CD8-positive, alpha-beta memory T cell (primary cell): ENCODE measurements at places on chromosomes 2 and 18.

- DNase-seq: no peak
These were observed 180.1 kb downstream of the CDH2 start for GRCh38 chr18:27996801-27997272.

GRCh38 chr2:121588357-121588756 lies 57.7 kb downstream of the RNU4ATAC start:
- DNase-seq: no peak

- DNase-seq: no peak
These were observed at the start of gene GALNT5 for GRCh38 chr2:157257312-157258252. TSS of gene GALNT5 (plus strand) at chr2:157257705. CDS start at chr2:157258083, 378 bp downstream.

DNA sequence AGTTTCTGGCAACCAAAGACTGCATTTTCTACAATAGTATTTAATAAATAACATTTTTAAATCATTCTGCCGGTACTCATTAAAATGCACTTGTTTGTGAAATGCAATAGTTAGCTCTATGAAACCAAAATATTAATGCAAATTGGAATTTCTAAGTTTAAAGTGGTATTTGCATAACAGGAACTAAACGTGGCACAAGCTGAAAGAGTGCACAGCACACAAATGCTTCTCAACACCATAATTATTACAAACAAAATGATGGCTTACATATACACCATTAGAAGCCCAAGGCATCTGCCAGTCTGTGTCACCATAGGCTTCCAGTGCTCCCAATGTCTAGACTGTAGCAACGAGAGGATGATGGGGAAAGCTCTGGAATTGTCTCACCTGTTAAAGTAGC lies 280.5 kb downstream of the TCF4 start:
- DNase-seq: no peak

DNA sequence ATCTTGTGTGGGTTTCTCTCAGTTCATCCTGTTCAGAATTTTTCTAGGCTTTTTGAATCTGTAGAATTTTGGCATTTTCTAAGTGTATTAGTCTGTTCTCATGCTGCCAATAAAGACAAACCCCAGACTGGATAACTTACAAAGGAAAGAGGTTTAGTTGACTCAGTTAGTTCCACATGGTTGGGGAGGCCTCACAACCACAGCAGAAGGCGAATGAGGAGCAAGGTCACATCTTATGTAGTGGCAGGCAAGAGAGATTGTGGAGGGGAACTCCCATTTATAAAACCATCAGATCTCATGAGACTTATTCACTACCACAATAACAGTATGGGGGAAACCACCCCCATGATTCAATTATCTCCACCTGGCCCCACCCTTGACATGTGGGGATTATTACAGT lies 199.2 kb downstream of the ST6GAL2 start:
- no peak for DNase-seq

- DNase-seq: peak; percentile 26
These were observed 230.7 kb downstream of the HAUS1 start for GRCh38 chr18:46334868-46335281.

DNA sequence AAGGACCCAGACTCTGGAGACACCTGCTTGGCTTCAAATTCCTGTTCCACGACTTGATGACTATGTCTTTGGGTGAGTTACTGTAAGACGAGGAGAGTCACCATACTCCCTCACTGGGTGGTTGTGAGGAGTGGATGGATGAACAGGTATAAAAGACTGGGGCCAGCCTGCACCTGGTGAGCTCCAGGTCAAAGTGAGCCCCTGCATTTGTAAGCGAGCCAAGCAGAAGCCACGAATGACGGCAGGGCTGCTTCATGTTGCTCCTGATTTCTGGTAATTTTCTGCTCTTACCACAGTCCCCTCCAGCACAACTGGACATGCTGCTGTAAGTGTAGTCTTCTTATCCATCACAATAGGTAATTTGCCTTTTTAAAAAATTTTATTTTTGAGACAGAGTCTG lies 86.6 kb downstream of the POLR1A start:
- no peak for DNase-seq

- no peak for DNase-seq
These were observed 278.5 kb downstream of the SRBD1 start for GRCh38 chr2:45332567-45332966.

DNA sequence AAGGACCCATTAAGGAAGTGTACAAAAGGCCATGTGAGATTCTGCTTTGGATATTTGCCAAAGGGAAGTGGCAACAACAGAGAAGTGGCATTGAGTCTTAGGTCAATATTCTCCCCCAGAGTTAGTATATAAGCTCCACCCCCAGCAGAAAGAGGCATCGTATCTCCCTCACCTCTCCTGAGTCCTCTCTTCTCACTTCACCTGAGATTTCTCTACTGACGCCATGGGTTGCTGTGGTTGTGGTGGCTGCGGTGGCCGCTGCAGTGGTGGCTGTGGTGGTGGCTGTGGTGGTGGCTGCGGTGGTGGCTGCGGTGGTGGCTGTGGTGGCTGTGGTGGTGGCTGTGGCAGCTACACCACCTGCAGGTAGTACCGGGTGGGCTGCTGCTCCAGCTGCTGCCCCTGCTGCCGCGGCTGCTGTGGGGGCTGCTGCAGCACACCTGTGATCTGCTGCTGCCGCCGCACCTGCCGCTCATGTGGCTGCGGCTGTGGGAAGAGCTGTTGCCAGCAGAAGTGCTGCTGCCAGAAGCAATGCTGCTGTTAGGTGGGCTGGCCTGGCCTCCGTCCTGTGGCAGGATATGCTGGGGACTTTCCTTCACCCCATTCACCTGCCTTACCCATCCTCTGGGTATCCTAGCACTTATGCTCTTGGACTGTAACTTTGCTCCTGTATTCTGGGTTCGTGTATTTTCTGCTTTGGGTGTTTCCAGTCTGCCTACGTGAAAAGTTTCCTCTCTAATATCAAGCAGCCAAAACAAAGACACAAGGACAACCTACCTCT lies 5.9 kb downstream of the SCYGR3 start:
- no peak for DNase-seq

DNA sequence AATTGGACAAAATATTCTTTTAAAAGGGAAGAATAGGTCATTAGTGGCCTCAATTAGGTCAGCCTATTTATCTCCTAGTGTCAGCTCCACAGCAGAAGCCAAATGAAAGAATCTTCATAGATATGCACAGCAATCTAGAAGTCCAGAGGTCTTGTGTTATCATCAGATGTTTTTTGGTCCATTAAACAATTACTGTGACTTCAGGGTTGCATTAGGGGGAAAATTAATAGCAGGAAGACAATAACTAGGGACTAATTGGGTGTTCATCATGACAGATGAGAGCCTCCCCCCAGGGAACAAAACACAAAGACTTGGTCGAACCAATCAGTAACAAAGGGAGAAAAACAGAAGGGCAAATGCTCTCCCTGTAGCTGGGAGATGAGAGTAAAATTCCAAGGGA lies 264.7 kb downstream of the PTH2R start:
- no peak for DNase-seq

DNA sequence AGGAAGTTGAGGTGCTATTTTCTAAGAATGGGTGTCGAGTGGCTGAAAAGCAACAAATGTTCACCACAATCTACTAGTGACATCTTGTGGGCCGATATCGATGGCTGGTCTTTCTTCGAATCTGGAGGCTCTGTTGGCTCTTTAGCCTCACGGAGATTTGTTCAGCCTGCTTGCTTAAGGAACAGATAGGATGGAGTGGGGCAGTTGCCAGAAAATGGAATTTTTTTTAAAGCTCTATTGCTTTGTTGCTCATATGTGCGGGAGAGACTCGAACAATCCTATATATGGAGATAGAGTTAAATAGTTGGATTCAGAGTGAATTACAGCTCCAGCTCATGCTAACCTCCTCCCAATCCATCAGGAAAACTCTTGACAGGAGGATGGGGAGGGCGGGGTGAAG lies 70.9 kb upstream of the LYPD6B start:
- no peak for DNase-seq

GRCh38 chr2:47503481-47504070 lies 100.6 kb downstream of the MSH2 start:
- DNase-seq: no peak

DNA sequence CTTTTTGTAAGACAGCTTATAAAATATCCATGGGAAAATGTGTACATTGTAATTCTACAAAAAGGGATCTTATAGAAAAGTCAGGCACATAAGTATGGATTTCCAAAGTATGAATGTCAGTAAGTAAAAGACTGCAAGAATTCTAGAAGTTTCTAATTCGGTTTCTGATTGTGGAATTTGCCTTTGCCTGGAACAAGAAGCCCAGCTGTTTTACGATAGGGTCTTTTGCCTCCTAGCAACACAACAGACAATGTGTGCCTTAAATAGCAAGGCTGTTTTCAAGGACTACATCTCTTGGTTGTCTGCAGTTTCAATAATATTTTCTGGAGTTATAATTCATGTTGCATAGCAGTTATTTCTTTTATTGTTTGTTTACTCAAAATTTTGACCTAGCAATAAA lies 312.9 kb downstream of the MTX2 start:
- DNase-seq: no peak

GRCh38 chr2:96197546-96198255 lies 10.9 kb downstream of the STARD7 start:
- DNase-seq: no peak

- no peak for DNase-seq
These were observed 1.9 kb upstream of the SLC1A4 start for GRCh38 chr2:64987001-64987955.

DNA sequence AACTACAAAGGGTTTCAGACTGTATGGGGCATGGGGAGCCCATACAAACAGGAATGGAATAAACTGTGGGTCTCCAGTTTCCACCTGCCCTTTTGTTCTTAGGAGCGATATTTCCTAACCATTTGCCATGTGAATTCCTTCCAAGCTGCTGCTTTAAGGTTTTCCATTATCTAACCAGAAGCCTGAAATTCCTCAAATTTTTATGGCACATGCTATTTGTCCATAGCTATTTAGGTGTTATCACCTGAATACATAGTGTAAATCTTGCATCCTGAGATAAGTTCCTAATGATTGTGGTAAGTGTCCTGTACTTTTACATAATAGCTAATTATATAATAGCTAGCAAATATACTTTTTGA lies 17.4 kb upstream of the PAIP2B start:
- no peak for DNase-seq

GRCh38 chr2:56534321-56534720 lies 350.5 kb downstream of the CCDC85A start:
- no peak for DNase-seq

DNA sequence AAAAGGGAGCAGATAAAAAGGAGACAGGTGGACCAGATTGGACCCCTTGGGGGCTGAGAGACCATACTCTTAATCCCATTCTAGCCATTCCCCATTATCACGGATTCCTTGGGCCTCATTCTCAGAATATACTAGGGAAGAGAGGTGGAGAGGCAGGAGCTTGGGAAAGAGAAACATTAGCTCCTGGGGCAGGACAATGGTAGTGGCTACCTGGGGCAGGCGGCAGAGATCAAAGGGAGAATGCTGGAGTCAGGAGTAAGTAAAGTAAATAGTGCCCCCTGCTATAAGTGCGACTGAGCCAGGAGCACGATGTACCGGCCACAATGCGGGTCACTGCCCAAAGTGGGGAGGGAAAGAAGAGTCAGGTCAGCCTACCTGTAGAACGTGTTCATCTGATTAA lies 20.4 kb upstream of the IHH start:
- no peak for DNase-seq

- no peak for DNase-seq
These were observed 134.6 kb downstream of the DHRS9 start for GRCh38 chr2:169203952-169204351.

GRCh38 chr2:222627764-222628163 lies 28.1 kb downstream of the FARSB start:
- no peak for DNase-seq

GRCh38 chr18:7568426-7568825 lies 1.3 kb downstream of the PTPRM start:
- no peak for DNase-seq
